ENCODE measurements at places on chromosomes 5 and 9. TPM values are rescaled to one million over a fixed set of nuclear protein-coding genes. Genes with fewer than 3 reads are reported as not detected.

GRCh38 chr5:162334944-162335343 is 267.4 kb downstream of the GABRG2 start:
- H3K4me1 ChIP-seq: no peaks in the 10 kb centered on the region
- H3K27ac ChIP-seq: no peak overlapping the region
- DNase-seq: no peak
- no peak overlapping the region for H3K4me3 ChIP-seq
- H3K36me3 ChIP-seq: no peaks in the 10 kb centered on the region

DNA sequence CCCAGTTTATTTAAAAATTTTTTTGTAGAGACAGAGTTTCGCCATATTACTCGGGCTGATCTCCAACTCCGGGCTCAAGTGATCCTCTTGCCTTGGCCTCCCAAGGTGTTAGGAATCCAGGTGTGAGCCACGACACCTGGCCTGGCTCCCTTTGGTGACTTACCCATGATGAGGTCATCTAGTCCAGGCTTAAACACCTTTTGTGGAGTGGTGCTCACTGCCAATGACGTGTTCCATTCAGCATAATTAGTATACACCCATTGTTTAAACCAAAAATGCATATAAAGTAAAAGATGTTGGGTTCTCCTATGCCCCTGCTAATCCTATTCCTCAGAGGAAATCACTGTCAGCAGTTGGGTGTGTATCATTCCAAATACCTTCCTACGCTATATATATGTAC is 91.0 kb downstream of the HSPA4 start:
- no peak overlapping the region for H3K4me3 ChIP-seq
- DNase-seq: no peak
- H3K27ac ChIP-seq: no peak overlapping the region
- peaks cover 14% of the 10 kb centered on the region for H3K36me3 ChIP-seq
- peaks cover 7% of the 10 kb centered on the region for H3K4me1 ChIP-seq
- peaks cover 7% of the 10 kb centered on the region for H3K27me3 ChIP-seq

DNA sequence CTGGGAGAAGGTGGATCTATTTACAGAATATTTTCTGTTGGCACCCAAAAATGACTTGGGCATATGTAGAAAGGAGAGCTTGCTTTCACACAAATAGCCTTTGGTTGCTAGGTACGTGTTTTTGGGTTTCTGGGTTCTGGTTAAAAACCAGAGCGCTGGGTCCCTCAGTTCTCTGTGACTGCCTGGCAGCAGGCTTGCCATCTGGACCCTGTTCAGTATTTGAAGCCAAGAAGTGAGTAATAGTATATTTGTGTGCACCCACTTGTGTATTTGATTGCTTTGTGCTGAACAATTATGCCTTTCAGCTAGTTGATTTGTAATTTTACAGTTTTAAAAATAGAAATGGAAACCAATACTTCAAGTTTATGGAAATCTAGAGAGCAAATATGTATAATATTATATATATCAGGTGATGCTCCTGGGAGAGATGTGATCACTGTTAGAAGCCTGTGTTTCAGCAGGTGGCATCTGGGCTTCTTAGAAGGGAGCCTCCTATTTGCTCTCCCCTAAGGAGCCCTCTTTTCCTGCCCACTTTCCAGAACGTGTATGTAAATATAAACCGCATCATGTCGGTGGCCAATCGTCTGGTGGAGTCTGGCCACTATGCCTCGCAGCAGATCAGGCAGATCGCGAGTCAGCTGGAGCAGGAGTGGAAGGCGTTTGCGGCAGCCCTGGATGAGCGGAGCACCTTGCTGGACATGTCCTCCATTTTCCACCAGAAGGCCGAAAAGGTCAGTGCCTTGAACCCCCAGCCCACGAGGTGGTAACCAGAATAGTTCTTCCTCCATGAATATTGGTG is 153.6 kb downstream of the TRIO start:
- H3K4me3 ChIP-seq: peak overlapping the region; percentile 1
- peaks cover 45% of the 10 kb centered on the region for H3K4me1 ChIP-seq
- H3K27me3 ChIP-seq: peaks cover 4% of the 10 kb centered on the region
- DNase-seq: no peak
- peak overlapping the region; percentile 65 for H3K27ac ChIP-seq
- no peaks in the 10 kb centered on the region for H3K36me3 ChIP-seq

- no peaks in the 10 kb centered on the region for H3K36me3 ChIP-seq
- DNase-seq: no peak
- H3K27me3 ChIP-seq: no peaks in the 10 kb centered on the region
- H3K4me1 ChIP-seq: no peaks in the 10 kb centered on the region
- H3K27ac ChIP-seq: no peak overlapping the region
- H3K4me3 ChIP-seq: no peak overlapping the region
Observed at GRCh38 chr5:116672203-116672602, 97.6 kb upstream of the SEMA6A start.

GRCh38 chr5:42956551-42956950 is 83.6 kb downstream of the ANXA2R start:
- peaks cover 6% of the 10 kb centered on the region for H3K36me3 ChIP-seq
- no peak overlapping the region for H3K27ac ChIP-seq
- no peak for DNase-seq
- no peaks in the 10 kb centered on the region for H3K4me1 ChIP-seq

GRCh38 chr5:28132151-28132550 is 1093.8 kb upstream of the CDH9 start:
- H3K27me3 ChIP-seq: no peaks in the 10 kb centered on the region
- no peak overlapping the region for H3K27ac ChIP-seq
- H3K36me3 ChIP-seq: no peaks in the 10 kb centered on the region
- no peak overlapping the region for H3K4me3 ChIP-seq
- H3K4me1 ChIP-seq: no peaks in the 10 kb centered on the region

DNA sequence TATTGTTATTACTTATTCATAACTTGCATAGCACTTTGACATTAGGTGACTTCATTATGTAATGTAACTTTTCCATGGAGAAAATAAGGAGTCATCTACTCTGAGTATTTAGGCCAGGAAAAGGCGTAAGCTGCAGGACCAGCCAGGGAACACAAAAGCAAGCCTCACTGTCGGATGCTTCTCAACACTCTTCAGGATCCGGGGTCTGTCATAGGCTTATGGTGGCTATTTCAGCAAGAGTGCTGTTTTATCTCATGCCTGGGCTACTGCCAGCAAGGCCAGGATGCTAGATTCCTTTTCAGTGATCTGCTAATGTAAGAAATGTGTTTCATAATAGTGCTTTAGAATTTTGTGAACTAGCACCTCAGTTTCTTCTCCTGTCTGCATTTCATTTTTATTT is 162.4 kb downstream of the CHSY3 start:
- no peak overlapping the region for H3K4me3 ChIP-seq
- no peaks in the 10 kb centered on the region for H3K27me3 ChIP-seq
- no peak for DNase-seq
- no peaks in the 10 kb centered on the region for H3K4me1 ChIP-seq
- H3K36me3 ChIP-seq: no peaks in the 10 kb centered on the region

GRCh38 chr5:170551076-170551475 is 47.3 kb downstream of the KCNIP1 start:
- peaks cover 1% of the 10 kb centered on the region for H3K27me3 ChIP-seq
- no peak overlapping the region for H3K27ac ChIP-seq
- no peak for DNase-seq
- no peak overlapping the region for H3K4me3 ChIP-seq
- H3K4me1 ChIP-seq: no peaks in the 10 kb centered on the region

GRCh38 chr5:76402251-76402885 is 717 bp upstream of the IQGAP2 start:
- H3K36me3 ChIP-seq: no peaks in the 10 kb centered on the region
- peak overlapping the region; percentile 30 for H3K27ac ChIP-seq
- DNase-seq: peak; percentile 46
- H3K4me3 ChIP-seq: peak overlapping the region; percentile 90

YIPF5 gene
- 42.5 TPM for total RNA-seq

SHC3 gene
- total RNA-seq: 0.83 TPM

Measured in glutamatergic neuron (in vitro differentiated cells).